CD4-positive, alpha-beta T cell treated with Interleukin-17A for 1 hour (primary cell): ENCODE measurements at places on chromosomes 4 and X.

DNA sequence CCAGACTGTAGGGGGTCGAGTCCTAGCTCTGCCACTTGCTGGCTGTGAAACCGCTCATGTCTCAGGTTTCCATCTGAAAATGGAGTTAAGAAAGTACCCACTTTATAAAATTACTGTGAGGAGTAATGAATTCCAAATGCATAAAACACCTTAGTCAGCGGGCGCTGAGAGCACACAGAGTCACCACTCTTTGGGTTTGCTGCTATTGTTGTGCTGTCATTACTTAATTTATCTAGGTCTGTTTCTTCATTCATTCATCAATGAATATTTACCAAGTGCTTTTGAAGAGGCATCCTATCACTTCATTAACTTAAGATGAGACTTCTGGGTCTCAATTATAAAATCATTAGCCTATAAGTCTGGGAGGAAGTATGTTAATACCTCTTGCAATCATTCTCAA, 317.3 kb downstream of the FBXW7 start:
- no peak for DNase-seq

- no peak for DNase-seq
Measured at GRCh38 chrX:123481913-123482851, 250.7 kb downstream of the THOC2 start.

- no peak for DNase-seq
Measured at GRCh38 chrX:124680287-124680686, 333.9 kb downstream of the SH2D1A start.

- peak; percentile 2 for DNase-seq
Measured at GRCh38 chrX:63128509-63128908, 222.6 kb downstream of the SPIN4 start.

GRCh38 chrX:132488819-132489577, at the start of gene MBNL3:
TSS of gene MBNL3 (minus strand) at chrX:132489038. CDS start at chrX:132439611, 49,427 bp downstream.
- DNase-seq = peak; percentile 72

DNA sequence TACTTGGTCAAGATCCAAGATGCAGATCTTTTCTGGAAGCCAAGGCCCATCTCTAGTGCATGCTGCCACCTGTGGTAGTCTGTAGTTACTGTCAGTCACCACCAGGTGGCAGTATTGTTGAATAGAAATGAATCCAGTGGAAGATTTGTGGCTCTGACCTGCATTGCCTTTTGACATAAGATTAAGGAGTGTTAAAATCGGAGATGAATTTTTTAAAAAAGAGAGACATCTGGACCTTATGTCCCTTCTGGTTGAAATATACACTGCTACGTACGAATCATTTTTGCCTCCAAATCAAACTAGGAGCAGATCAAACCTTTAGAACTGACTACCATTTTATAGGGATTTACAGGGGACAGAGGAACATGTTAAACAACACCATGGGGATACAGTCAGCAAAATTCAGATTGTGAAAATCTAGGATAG, 46.9 kb upstream of the RHOH start:
- peak; percentile 88 for DNase-seq

- DNase-seq = no peak
Measured at GRCh38 chr4:10981096-10981495, 296.5 kb upstream of the CLNK start.

DNA sequence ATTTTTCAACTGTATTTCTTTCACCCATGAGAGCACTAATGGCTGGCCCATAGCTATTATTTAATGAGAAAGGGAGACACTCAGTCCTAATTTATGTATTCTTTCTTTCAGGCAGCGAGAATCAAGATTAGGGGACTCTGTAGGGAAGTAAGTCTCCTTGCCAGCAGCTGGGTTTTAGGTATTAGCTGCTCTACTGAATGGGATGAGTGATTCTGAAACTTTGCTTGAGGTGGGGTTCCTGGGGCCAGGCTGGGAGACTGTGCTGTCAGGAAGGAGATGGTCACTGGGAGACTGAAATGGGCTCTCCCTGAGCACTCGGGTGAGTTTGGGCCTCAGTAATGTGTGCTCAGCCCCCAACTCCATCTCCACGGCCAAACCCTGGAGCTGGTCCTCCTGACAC, 78.7 kb downstream of the LNX1 start:
- DNase-seq = no peak

DNA sequence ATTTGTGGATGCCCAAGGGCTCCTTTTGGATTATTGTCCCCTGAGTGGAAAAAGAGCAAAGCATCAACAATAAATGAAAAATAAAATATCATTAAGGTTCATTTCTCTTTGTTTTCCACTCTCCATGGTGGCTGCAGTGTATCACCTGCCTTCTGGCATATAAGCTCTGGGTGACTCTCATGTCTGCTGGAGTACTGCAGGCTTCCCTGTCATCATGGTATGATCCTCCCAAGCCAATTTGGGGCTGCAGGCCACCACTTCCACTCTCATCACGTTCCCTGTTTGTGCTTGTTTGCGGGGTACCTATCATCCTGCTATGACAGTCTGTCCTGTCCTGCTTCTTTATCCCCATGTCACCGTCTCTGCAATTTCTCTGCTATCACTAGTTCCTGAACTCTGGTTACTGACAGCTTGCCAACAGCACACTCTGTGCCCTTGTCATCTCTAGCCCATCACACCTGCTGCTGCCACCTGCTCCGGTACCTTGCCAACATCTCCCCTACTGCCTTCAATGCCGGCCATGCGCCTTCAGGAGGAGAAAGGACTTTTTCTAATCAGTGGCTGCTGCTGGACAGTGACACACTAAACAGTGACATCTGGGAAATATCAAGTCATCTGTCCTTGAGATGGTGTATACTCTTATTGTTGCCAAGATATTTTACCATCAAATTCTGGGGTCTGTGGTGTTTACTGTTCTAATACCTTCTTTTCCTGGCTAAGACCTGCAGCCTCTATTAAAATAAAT, 23.0 kb upstream of the FGF5 start:
- DNase-seq = no peak

DNA sequence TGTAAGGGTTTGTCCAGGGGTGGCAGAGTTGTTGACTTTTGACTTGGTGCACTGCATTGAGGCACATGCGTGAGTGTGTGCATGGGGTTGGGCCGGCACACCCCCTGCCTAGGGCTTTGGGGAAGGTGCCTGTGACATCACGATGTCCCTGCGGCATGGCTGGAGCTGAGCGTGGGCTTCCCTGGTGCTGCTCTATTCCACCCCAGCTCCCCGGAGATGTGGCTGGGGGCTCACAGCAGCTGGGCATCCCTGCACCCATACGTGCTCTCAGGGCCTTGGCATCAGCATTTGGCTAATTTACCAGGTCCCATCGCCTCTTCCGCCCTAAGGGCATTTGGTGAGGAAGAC, 5.7 kb downstream of the PSAPL1 start:
- no peak for DNase-seq

DNA sequence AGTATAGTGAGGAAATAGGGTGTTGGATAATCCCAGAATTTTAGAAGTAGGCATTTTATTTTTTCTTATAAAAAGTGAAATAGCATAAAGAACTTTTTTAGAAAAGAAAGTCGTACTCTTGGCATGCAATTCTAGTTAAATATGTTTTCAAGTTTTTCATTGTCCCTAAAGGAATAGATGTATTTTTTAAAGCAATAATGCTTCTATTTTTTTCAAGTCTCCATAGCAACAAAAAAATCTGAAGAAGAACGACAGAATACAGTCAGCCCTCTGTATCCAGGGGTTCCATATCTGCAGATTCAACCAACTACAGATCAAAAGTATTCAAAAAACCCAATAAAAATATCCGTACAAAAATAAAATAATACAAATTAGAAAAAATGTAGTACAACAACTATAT, 538.2 kb downstream of the GLUD2 start:
- no peak for DNase-seq

GRCh38 chrX:23904096-23904495, 3.6 kb downstream of the APOO start:
- DNase-seq = no peak
